ENCODE measurements at places on chromosomes 4 and X.

- DNase-seq: no peak
These were observed 67.4 kb upstream of the UGT2B10 start for GRCh38 chr4:68748181-68748991.

GRCh38 chrX:87941841-87942240 lies 424.2 kb downstream of the KLHL4 start:
- no peak for DNase-seq

DNA sequence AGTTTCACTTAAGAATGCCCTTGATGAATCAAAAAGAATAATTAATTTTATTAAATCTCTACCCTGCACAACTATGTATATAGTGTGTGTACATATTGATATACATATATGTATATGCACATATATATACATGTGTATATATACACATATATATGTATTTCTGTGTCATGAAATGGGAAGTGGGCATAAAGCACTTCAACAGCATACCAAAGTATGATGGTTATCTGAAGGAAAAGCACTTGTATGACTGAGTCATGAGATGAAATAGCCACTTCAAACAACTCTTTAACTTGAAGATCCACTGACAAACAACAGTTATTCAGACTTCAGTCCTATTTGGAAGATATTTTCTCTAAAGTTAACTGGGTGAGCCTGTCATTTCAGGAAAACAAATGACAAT lies 16.3 kb downstream of the RNF128 start:
- DNase-seq: no peak

- no peak for DNase-seq
These were observed 44.9 kb downstream of the JADE1 start for GRCh38 chr4:128854433-128854832.

DNA sequence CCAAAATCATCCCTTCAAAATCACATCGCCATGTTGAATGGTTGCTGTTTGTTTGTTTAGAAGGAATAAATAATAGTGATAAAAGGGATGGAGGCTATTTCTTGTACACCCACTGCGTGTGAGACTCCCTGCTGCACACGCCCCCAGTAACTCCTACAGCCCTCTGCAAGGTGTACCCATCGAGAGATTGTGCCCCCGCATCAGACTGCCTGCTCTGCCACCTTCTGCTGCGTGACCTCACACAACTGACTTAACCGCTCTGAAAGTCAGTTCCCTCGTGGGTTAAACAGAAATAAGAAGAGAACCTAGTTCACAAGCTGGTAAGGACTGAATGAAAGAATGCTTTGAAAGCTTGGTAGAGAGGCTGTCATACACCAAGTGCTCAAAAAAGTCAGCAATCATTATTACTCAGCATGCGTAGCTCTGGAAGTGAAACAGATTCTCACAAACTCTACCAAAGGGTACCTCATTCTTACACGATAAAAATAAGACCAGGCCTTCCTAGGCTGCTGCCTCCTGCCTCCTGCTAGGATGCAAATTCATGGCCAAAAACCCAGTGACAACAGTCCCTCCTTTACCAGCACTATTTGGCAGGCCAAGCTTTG lies 147.1 kb downstream of the CPEB2 start:
- DNase-seq: no peak

DNA sequence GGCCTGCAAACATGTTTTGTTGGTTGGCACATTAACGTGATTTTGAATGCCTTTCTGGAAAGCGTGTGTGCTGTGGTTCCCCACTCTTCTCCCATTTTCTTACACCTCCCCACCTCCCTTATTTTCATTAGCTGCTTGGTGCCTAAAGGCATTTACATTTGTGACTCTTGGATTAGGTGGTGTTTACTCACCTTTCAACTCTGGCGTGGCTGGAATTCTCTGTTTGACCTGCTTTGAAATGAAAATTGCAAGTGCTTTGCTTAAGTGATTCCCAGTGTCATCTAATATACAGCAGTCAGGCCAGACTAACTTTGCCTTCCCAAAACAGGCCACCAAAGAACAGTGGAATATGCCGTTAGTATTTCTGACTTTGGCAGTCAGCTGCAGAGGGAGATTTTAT lies 80.5 kb downstream of the NHSL2 start:
- no peak for DNase-seq

DNA sequence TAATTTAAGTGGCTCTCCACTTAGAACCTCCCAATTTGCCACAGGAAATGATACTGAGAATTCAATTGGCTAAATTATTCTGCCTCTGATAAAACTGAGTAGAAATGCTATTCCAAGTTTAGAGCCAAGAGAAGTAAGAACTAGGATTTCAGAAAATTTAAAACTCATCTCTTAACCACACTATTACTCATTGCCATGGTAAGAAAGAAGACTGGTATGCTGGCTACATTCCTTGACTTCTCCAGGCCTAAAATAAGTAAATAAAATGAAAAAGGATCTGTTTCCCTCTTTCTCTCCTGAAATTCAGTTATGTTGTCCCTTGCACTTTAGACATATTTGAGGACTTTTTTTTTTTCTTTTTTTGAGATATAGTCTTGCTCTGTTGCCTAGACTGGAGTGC lies 23.3 kb downstream of the ZNF280C start:
- no peak for DNase-seq

Data from stimulated activated CD4-positive, alpha-beta T cell treated with anti-CD3 and anti-CD28 coated beads, Interleukin-15, amount 100 ng/mL, for 1 hour (primary cell).